GM23248 (cell line): ENCODE measurements at places on chromosomes 2 and 18. TPM values are rescaled to one million over a fixed set of nuclear protein-coding genes. Genes with fewer than 3 reads are reported as not detected.
A peak's percentile ranks its signal among the peaks of the same experiment; 100 is the strongest.

DGUOK gene
- 50.9 and 59.2 TPM in 2 replicates for total RNA-seq

GRCh38 chr18:58991167-58991798, 126.6 kb downstream of the ZNF532 start:
- DNase-seq: no peak

CHRND gene
- total RNA-seq: not detected in 2 replicates

DNA sequence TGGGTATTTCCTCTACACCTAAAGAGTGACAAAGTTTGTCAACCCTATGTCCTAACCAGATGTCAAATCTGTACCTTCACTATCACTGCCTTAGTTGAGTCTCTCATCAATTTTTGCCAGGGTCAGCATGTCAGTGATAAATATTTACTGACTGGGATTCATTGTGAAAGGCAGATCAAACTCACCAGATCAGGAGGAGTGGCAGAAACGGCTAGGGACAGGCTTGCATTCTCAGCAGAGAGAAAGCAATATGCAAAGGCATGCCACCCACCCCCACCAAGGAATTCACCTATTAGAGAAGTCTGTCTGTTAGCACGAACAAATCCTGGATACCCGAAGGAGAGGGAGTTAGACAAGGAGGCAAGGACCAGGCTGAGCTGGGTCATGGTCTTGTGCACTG, 62.6 kb downstream of the PTPN2 start:
- no peak for DNase-seq

PLA2R1 gene
- 14.9 and 16.0 TPM in 2 replicates for total RNA-seq

FARSB gene
- total RNA-seq: 16.8 and 17.7 TPM in 2 replicates

DNA sequence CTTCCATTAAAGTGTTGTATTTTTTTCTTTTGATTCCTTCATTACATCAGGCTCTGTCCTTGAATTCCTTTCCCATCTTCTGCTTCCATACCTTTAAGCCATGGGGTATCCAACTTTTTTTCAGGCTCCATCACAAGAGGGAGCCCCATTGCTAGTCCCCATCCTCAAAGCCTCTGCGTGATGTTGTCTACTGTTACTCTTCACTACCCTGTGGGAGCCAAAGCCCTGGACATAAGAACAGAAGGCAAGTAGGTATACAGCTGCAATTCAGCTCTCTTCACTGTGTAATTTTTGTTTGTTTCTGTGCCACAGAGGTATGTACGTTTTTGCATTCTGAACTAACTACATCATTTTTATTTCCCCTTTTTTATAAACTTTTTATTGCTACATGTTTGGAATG, 36.6 kb upstream of the CCNYL1 start:
- DNase-seq: no peak

GRCh38 chr2:191656792-191657191, 21.1 kb upstream of the NABP1 start:
- no peak for DNase-seq

- peak; percentile 71 for DNase-seq
Measured at GRCh38 chr2:221572821-221573429, 821 bp upstream of the EPHA4 start.

SLC11A1 gene
- not detected in 2 replicates for total RNA-seq

DNA sequence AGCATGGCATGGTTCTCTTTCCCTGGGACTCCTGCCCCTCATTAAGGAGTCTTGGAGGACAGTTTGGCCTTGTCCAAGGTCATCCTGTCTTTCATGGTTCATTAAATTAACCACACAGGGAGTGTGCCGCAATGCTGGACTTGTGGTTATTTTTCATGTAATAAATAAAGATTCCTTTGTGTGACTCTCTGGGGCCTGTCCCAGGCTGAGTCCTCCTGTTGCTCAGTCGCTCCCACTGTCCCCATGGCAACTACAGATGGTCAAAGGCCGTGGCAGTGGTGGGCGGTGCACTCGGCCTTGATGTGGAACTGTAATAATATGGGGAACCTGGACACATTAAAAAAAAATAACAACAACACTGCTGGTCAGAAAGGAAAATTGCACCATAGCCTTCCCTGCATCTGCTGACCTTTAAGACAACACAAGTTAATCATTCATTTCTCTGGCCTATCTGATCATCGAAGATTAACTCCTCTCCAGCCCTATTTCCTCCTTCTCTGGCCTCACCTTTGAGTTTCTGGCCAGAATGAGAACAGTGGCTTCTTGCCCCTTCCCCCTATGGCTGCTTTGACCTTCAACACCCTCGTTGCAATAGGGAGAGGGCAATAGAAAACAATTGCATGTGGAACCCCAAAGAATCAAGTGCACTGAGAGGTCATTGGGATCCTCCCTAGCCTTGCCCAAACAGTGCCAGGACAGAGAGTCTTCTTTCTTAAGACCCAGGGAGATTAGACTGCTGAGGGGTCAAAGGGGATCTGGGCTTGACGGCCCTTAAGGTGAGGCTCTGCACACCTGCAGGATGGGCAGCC, 44.7 kb downstream of the PSD4 start:
- DNase-seq: peak; percentile 55
